ENCODE measurements at places on chromosomes 5 and 9.
A peak's percentile ranks its signal among the peaks of the same experiment; 100 is the strongest.

DNA sequence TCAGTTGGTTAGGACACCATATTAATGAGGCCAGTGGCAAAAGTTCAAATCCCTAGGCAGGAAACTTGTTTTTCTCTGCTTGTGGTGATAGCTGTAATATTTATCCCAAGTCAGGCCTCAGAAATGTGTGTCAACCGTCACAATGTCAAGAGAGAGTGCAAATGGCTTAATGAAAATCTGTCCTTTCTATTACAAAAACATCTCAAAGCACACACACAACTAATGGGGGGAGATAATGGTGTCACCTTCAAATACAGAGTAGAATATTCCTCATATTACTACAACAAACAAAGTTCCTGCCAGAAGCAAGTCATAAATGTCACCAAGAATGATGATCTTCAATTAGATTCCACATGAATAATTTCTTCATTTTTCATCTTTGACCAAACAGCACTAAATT lies 127.2 kb upstream of the MARCHF11 start:
- DNase-seq = no peak

DNA sequence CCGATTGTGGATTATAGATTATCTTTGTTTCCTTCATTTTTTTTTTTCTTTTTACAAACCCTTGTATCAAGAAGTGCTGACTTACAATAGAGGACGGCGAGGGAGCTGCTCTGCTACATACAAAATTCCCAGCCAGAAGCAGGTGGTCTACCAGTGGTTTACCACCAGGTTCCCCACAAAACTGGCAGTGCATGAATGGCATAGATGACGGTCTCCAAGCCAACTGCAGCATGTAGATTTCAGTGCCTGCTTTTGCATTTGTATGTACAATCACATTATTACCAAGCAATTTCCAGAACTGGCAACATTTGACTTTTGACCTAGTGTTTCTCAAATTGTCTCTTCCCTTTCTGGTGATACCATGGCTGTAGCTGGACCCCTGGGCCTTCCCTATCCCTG lies 84.0 kb downstream of the ACER2 start:
- DNase-seq = no peak

DNA sequence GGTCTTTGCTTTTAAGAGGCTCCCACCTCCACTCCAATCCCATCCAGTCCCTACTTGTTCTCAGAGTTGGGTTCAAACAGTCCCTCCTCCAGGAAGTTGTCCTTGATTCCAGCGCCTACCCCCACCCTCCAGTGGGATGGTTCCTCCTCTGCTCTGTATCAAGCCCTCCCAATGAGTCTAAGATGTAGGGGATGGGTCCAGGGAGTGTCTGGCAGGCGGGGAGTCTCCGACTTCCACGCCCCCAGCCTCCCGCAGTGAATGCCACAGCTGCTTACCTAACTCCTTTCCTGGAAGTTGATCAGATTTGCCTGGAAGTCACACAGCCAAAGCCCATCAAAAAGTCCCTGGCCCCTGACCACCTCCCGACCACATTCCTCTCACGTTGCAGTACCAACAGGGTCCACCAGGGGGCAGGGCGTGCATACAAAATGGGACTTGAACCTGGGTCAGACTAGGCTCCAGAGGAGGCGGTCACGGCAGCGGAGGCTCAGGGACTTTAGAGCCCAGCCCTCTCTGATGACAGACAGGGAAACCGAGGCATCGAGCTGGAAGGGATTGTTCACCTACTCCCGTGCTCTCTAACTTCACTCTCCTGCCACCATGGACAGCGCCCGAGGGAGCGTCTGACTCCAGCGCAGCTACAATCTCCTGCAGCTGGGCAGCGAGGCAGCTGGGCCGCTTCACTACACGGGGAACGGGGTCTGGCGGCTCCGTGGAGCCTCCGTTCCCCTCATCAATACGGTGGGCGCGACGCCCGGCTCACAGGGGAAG lies 25.0 kb upstream of the TDRD7 start:
- peak; percentile 50 for DNase-seq

DNA sequence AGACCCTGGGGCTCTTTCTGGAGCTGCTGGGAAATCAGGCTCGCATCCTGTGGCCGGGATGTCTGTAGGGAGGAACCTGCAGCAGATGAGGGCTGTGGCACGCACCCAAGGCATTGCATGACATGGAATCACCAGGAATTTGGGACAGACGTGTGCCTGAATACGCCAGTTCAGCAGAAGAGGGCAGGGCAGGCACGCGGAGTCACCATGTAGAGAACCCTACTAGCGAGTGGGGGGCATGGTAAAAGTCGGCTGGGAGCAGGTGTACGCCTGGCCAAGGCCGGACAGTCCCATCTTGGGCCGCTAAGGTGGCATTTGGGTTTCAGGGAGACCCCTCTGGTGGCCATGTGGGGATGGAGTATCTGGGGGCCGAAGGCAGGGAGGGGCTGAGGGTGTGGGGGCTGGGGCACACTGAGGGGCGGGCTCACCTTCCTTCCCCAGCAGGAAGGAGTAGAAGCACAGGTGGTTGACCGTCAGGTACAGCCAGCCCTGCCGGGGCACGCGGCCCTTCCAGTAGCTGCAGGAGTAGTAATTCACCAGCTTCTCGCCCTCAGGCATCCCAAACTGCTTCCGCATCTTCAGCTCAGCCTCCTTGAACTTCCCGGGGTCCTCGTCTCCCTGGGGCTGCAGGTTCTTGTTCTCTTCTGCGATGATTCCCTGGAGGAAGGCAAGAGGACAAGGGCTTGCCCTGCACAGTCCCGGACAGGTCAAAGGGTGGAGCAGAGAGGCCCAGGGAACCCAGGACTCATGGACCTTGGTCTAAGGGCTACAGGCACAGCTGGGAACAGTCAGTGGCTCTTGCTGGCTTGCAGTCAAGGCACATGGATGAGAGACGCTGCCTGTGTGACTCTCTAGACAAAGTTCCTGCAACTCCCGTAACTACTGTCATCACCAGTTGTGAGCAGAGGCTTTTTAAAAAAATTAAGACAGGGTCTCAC lies 13.5 kb downstream of the TBC1D9B start:
- no peak for DNase-seq

DNA sequence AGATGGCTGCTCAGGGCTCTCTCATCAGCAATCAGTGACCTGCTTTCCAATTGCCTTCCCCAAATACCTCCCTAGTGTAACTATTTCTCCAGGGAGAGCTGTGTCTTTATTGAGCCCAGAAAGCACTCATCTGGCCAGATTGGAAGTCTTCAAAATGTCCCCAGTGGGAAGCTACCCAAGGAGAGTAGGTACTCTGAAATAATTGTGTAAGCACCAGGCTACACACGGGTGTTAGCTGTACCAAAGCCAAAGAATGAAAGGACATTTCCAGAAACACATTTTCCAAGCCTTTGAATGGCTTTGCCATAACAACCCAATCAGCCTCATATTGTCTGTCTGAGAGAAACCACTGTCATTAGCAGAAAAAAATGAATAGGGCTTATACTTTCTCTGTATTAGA lies 318.8 kb downstream of the FAM170A start:
- DNase-seq = no peak
